ENCODE measurements at places on chromosomes 2 and 18.

DNA sequence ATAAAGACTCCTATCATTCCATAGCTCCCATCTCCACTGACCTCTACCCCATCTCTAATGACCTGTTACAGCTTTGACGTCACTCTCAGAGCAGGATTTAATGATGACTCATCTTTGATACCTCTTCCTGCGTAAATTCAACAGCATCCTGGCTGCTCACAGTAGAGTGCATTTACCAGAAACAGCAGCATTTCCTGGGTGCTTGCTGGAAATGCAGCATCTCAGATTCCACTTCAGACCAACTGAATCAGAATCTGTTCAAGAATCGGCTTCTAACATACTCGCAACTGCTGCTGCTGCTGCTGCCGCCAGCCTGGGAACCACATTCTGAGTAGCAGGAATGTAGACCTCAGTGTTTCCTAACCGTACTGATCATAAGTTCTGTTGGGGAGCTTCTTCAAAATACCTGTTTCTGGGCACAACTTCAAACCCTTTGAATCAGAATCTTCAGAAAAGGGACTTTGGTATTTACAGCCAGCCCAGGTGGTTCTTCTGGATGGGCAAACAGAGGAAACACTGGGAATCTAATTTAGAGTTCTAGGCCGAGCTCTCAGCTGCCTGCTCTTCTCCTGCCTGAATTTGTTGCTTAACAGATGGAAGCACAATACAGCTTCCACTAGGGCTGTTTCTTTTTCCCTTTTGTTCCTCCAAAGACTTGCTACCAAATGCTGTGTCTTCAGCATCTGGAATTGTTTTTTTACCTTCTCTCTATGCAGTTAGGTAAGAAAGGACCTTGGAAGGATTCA lies 241.4 kb downstream of the NCKAP5 start:
- no peak for DNase-seq

GRCh38 chr2:42360493-42360889 lies 526 bp downstream of the COX7A2L start:
- no peak for DNase-seq

- no peak for DNase-seq
Measured at GRCh38 chr2:178990533-178991241, 59.2 kb downstream of the CCDC141 start.

DNA sequence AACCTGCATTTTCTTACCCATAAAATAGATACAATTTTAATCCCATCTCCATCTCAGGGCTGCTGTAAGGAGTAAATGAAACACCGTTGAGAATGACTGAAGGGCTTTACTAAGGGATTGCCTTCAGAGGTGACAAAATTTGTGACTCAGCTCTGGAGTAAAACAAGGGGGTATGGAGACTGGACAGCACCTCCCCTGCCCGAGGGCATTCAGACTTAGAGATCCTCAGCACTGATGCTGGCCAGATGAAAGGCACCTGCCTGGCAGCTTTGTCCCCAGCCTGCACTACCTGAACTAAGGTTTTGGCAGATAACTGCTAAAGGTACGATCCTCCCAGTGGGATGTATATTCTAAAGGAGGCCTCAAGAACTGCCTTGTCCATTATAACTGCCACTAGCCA lies 105.9 kb upstream of the STPG4 start:
- no peak for DNase-seq

GRCh38 chr2:74571058-74571457 lies 16.5 kb downstream of the DOK1 start:
- DNase-seq, result no peak

DNA sequence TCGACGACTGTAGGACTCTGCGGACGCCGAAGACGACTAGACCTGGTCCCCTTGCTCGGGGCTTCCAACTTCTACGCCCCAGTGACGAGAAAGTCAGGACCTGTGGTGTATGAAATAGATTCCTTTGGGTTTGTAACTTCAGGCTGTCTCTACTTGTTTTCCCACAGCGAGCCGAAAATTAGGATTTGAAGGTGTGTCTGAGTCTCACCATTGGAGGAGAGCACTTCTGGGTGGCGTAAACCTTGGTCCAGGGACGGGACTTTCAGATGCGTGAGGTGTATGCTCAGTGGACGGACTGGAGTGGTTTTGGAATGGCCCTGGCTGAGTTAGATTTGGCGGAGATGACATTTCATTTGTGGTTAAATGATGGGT lies 1.3 kb downstream of the BIRC6 start:
- no peak for DNase-seq

DNA sequence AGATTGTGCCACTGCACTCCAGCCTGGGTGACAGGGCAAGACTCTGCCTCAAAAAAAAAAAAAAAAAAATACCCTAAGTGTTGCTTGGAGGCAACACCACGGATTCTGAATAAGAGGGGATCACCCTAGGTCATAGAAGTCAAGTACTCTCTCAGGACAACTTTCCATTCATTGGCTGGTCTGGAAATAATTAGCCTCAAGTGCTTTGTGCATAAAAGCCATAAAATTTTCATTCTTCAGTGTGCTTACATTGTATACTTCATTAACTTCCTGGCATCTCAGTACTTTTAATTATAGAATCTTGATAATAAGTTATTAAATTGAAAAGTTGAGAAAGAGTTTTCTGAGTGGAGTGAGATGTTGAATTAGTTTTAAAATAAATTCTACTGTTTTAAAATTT lies 876.1 kb upstream of the FAM98A start:
- DNase-seq, result no peak

- DNase-seq, result no peak
Measured at GRCh38 chr18:78975292-78975691, 4.3 kb upstream of the SALL3 start.

GRCh38 chr2:30732376-30732775 lies 74.9 kb downstream of the CAPN13 start:
- DNase-seq, result no peak

DNA sequence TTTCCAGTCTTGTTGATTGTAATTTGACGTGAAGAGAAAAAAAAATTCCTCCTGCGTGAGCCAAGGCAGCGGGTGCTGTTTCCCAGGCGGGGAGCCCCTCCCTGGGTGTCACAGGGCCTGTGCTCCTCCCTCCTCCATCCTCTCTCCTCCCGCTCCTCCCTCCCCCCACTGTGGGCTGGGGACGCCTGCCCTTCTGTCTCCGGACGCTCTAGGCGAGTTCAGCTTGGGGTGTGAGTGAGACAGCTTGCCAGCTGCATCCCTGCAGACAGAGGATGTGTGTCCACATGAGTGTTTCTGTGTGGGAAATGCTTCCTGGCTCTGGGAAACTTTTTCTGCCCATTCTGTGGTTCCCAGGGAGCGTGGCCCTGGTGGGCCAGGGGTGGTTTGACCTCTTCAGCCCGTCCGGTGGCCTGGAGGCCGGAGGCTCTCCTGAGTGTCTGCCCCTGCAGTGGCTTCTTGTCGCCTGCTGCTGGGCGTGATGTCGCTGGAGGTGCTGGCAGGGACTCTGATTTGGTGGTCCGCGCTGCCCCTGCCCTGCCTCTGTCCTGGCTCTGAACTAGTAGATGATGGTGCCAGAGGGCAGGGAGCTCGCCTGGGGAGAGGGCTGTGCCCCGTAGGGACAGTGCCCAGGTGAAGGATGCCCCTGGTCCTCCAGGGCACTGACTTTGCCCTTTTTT lies 96.4 kb downstream of the USP40 start:
- no peak for DNase-seq
